Hematopoietic multipotent progenitor cell treated with erythropoietin and hydrocortisone succinate and interleukin-3 and kit ligand, for 8 days (in vitro differentiated cells): ENCODE measurements at places on chromosomes 5 and 9.

- no peak for DNase-seq
Observed at GRCh38 chr9:94153905-94154304, 69.6 kb downstream of the PTPDC1 start.

- peak; percentile 66 for DNase-seq
Observed at GRCh38 chr5:146213210-146213826, 9.9 kb downstream of the RBM27 start.

DNA sequence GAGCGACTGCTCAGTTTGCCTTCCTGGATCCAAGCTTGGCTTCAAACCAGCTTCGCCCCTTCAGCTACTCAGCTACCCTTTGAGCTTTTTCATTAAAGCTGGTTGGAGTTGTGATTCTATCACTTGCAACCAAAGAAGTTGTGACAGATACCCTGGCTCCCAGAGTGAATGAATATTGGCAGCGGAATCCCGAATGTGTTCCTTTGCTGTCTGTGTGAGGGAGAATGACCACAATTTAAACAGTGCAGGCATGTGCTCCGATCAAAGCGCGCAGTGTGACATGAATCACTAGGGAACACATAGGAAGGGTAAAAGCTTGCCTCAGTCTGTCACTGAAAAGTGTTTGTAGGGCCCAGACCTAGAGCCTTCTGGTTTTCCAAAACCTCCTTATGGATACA, 6.6 kb upstream of the AFAP1L1 start:
- no peak for DNase-seq

DNA sequence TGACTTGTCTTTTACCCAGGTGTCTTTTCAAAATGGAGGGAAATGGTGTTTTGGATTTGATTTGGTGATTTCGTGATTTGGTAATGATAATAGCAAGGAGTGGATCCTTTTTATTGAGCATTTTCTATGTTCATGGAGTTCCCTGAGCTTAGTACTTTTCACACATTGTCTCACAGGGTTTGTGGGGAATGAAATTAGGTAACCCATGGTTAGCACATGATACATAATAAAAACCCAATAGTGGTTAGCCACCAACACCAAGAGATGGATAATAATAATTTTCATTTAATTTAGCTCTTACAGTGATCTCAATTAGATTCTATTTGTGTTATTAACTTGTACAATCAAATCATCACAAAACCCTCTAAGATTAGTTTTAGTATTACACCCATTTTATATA, 65.4 kb downstream of the ARHGAP26 start:
- no peak for DNase-seq

- DNase-seq: no peak
Observed at GRCh38 chr9:91156451-91157234, 205.1 kb downstream of the AUH start.

GRCh38 chr9:98598861-98599260, 109.9 kb downstream of the GABBR2 start:
- DNase-seq: no peak
